ENCODE measurements at places on chromosomes 2 and 18.

DNA sequence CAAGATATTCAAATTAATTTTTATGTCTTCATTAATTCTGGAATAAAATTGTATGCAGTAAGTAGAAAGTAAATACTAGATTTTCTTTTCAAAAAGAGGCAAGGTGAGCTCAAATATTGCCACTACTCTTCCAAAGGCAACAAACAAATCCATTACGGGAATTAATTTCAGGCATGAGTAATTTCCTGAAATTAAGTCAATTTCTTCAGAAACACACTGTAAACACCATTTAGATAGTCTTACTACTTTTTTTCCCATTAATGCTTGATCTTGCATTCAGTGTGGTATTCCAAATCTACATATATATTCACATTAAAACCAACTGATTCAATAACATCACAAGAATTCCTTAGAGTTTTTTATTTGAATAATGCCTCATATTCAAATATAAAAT lies 1274.0 kb upstream of the CRIM1 start:
- ATAC-seq: no peak

GRCh38 chr18:8507915-8508705 lies 101.1 kb upstream of the RAB12 start:
- ATAC-seq: no peak

DNA sequence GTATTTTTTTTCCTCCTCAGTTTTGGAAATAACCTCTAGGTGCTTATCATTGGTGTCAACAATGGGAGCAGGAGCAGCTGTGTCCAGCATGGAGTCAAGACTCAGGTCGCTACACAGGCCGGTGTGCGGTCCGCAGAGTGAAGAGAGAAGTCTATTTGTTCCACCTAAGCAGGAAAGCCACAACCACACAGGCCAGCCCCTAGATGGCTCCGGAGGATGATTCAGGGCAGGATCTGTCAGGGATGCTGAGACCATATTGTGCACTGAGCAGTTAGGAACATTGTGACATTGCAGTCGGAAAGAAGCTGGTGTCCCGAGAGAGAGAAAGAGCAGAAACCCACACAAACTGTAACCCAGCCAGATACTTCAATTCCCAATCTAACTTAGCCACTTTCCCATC lies 136.9 kb downstream of the GAREM1 start:
- ATAC-seq: no peak

GRCh38 chr2:55115761-55116597 lies 65.7 kb upstream of the RTN4 start:
- no peak for ATAC-seq

DNA sequence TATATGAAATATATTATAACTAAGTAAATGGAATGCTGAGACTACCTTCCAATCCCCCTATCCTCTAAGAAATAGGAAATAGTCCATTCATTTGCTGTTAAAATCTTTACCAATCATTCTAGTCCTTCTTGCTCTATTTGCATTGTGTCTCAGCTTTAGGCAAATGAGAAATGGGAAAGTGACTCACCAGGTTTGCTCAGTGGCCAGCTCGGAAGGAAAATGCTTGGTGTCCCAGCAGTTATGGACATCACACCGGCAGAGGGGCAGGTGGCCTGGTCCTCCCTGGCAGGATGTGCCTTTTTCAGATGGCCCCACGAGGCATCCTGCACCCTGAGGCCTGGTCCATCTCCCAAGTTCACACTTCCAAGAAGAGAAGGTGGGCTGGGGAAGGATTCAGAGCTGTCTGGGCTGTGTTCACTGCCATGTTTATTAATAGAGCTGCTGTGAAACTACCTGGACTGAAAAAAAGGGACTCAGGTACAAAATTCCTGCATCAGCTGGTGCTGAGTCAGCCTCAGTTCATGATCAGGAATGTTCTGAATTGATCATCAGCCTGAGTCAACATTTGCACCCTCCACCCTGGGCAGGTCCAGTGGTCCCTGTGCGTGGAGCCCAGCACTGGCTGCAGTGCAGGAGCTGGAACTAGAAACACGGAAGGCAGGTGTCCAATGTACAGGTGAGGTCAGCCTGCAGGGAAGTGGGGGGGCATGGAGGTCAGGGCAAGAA lies 60.1 kb upstream of the ARL4C start:
- no peak for ATAC-seq

- no peak for ATAC-seq
These were observed 112.1 kb upstream of the MGAT5 start for GRCh38 chr2:134141598-134142340.

DNA sequence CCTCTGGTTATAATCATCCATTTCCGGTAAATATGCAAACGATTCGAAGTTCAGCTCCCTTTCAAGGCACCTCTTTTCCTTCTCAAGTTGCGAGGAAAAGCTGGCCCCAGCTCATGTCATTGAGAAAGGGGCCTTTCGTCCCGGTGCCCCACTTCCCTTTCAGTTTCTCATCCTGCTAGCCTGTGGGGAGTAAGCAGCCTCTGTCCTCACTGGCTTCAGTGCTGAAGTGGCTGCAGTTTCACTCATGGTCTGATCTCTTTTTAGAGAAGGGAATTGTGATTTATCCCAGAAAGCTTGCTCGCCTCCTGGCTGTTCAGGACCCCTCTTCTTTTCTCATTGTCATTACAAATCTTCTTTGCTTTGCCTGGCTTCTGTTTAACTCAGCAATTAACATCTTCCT lies 207.5 kb downstream of the NR4A2 start:
- ATAC-seq: no peak

- ATAC-seq: no peak
These were observed 44.7 kb downstream of the POMC start for GRCh38 chr2:25123682-25124081.

- no peak for ATAC-seq
These were observed 27.1 kb downstream of the RAB31 start for GRCh38 chr18:9735238-9735637.

DNA sequence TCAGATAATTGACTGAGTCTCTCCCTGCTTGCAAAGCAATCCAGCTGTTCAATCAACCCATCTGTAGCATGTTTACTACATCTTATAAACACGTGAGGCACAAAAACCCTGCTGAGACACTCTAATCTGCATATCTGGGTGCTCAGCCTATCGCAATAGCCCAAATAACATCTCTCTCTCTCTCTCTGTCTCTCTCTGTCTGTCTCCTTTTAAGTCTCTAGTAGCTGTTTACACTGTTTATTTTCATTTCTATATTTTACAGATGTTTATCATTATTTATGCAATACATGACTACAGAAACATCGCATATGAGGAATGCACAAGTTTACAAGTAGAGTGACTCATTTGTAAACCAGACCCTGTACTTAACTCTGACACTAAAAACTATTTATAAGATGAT lies 422.1 kb upstream of the DSEL start:
- no peak for ATAC-seq

- no peak for ATAC-seq
These were observed 122.5 kb upstream of the RND3 start for GRCh38 chr2:150609831-150610582.

GRCh38 chr18:57635003-57635822 lies 13.6 kb upstream of the NARS1 start:
- no peak for ATAC-seq

- ATAC-seq: no peak
These were observed 7.1 kb downstream of the KCNE4 start for GRCh38 chr2:223058952-223059716.

DNA sequence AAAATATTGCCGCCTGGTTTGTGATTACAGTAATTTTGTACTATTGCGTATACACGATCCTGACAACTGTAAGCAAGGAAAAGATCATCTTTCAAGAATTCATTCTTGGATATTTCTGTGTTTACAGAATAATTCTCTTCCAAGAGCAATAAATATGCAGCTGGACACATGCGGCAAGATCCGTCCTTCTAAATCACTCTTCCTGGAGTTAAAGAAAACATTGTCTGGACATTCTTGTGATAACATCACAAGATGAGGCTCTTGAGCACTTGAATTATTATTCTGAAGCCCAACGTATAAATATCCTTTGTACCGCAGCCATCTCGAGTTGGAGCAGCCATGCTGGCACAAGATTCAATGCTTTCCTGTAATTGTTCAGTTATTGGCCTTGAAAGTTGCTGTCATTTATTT lies 9.9 kb downstream of the FHL2 start:
- ATAC-seq: no peak

- no peak for ATAC-seq
These were observed 185.8 kb downstream of the VAPA start for GRCh38 chr18:10099539-10100140.

GRCh38 chr2:198116756-198117155 lies 312.4 kb downstream of the PLCL1 start:
- no peak for ATAC-seq

GRCh38 chr18:507636-508035 lies 7.1 kb upstream of the COLEC12 start:
- ATAC-seq: no peak

DNA sequence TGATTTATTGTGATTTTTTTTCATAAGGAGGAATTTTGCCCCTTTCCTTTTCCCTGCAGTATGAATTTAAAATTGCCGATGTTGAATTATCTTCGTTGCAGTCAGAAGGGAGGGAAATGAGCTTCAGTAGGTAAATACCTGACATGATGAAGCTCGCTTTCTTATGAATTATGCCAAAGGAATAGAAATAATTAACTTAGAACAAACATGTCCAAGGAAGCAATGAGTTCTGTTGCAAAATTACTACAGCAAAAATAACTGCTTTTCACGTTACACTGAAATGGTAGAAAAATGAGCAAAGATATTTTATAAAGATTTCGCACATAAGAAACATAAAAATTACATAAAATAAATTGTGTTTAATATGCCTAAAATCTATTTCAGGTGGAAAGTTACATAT lies 91.1 kb upstream of the ZNF804A start:
- no peak for ATAC-seq

DNA sequence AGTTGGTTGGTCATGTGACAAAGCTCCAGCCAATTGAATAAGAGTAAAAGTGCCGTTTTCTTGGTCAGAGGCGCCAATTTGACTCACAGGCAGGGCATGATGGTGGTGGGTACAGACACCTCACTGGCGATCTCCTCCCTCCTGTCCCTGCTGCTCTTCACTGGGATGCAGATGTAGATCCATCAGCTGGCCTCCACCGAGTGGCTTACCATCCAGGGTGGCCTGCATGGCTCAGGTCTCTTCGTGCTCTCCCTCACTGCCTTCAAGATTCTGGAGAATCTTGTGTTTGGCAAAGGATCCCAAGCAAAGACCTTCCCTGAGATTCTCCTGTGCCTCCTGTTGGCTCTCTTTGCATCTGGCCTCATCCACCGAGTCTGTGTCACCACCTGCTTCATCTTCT lies 12.9 kb downstream of the SIX2 start:
- no peak for ATAC-seq

GRCh38 chr2:109322111-109322510 lies 193.1 kb downstream of the SH3RF3 start:
- ATAC-seq: no peak
